ENCODE measurements at places on chromosomes 7 and 10.

GRCh38 chr10:49488056-49488717 is 50.7 kb downstream of the ERCC6 start:
- no peak for DNase-seq

DNA sequence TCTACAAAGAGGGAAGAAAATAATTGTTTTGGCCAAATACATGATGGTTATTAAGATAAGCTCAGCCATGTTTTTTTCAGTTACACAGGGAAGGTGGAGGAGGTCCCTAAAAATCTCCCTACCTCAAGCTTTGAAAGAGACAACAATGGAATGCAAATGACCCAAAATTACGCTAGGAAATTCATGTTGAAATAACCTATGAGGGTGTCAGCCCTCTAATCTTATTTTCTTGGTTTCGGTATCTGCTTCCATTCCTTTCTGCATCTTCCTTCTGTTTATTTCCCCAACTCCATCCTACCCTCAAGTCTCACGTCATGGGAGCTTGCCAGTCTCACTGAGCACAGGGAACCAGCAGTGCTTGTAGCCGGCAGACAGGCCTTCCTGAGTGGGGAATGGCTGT is 40.6 kb upstream of the SMNDC1 start:
- DNase-seq, result no peak

DNA sequence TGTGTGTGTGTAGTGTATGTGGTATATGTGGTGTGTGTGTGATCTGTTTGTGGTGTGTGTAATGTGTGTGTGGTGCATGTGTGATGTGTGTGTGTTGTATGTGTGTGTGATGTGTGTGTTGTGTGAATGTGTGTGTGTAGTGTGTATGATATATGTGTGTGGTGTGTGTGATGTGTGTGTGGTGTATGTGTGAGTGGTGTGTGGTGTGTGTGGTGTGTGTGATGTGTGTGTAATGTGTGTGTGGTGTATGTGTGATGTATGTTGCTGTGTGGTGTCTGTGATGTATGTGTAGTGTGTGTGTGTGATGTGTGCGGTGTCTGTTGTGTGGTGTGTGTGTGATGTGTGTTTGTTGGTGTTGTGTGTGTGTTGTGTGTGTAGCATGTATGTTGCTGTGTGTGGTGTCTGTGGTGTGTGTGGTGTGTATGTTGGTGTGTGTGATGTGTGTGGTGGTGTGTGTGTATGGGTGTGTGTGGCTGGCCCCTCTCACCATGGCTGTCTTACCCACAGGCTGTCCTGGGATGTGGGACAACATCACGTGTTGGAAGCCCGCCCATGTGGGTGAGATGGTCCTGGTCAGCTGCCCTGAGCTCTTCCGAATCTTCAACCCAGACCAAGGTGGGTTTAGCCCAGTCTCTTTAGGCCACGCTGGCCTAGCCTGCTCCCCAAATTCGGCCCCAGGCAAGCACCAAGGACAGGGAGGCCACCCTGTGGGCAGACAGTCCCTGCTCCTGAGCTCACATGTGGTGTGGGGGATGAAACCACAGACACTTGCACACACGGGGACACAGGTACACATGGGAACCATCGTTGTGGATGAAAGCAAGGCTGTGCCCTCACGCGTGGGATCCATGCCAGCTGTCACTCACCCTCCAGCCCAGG is 25.6 kb downstream of the ADCYAP1R1 start:
- no peak for DNase-seq

- no peak for DNase-seq
Measured at GRCh38 chr7:108492742-108493141, 33.2 kb downstream of the PNPLA8 start.

DNA sequence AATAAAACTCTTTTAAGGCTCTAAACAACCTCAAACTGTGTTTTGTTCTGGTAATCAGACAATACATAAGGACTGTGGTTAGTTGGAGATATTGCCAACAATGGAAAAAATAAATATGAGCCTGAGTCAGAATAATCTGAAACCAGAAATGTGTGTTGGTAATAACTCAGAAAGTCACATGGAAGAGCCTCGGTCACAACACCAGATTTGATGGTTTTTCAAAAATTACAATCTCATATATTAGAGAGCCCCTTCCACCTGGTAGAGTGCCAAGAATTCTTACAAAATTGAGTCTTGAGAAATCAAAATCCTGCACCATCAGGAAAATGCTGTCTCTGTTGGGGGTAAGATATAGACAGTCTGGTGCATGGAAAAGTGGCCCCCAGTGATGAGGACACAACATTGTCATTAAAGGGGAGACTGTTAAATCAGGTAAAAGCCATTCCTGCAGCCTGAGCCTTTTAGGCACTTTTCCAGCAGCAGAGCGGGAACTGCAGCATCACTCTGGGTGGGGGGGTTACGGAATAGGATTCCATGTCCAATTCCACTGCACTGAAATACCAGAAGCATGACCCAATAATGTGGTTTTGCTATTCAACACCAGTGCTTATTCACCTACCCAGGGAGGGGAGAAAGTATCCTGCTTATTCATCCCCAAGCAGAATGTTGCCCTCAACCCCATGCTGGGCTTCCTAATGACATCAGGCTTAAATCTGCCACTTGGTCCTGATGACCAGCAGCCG is 9.5 kb upstream of the ADAM12 start:
- no peak for DNase-seq

DNA sequence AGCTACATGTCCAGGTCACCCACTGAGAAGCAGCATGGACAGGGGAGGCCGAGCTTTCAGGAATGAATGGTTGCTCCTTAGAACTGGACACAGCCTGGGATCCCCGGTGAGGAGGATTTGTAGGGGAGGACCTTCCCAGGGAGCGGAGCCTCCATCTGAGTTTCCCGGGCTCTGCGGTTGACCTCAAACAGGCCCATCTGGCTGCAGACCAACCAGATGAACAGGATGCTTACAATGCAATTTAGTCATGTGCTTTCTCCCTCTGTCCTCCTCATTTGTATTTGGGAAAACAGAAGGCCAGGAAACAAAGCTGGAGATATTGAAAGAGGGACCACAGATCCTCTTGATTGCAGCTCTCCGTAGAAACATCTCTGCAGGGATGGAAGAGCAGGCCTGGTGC is 104.8 kb downstream of the EMX2 start:
- DNase-seq, result no peak

DNA sequence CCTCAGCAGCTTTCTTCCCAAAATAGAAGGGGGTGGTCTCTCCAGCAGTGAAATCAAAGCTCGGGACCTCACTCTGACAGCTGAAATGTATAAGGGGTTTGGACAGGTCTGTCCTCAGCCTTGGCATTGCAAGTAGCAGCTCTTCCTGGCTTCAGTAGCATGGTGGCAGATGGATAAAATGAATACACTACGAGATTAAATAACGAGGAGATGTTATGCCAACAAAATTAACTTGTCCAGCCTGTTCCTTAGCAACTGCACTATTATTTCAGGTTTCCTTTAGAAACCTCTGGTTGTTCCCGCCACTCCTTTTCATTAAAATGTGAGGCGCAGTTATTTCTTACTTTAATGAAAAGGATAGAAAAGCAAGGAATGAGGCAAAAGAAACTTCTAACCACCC is 24.9 kb downstream of the PRLHR start:
- DNase-seq, result no peak

- DNase-seq, result no peak
Measured at GRCh38 chr7:89072081-89072480, 276.5 kb upstream of the TEX47 start.

DNA sequence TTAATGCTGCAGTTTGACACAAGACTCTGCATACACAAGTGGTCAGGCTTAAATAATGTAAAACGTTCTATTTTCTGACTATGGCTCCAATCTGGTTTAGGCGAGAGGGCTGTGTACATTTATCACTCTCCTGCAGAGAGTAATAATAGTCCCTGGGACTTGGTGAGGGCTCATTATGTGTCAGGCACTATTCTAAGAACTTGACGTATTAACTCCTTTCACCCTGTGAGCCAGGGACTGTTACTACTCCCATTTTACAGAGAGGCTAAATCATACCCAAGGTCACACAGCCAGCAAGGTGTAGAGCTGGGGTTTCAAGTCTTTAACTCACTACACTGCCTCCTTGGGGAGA is 187.2 kb upstream of the LYZL2 start:
- no peak for DNase-seq

Data from Ammon's horn (tissue), 1 donor.